ENCODE measurements at places on chromosomes 7 and 10.

DNA sequence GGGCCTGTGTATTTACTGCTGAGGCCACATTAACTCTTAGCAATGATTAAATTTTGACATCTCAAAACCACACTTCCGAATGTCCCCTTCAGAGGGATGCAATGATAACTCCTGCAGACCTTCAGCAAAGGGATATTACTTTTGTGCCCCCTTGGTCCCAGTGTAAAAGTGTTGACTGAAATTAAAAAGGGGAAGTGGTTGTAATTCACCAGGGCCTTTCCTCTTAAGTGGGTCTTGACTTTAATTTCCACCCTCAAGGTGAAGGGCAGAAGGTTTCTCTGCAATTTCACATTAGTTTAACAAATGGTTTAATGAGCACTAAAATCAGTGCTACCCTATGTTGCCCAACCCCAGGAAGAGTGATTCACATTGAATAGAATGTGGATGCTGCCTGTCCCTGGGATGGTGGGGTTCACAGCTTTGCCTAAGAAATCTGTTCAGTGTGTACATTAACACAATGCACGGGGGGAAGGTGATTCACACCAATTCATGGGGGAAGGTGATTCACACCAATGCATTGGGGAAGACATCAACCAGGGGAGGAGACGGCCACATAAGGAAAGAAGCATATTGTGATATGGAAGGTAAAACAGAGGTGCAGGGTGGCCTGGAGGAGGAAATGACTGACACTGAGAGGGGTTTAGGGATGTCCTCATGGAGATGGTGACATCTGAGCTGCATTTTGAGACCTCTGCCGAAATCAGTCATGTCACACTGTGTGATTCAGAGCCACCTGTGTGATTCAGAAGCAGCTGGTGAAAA lies 19.4 kb upstream of the TNS3 start:
- no peak for DNase-seq

DNA sequence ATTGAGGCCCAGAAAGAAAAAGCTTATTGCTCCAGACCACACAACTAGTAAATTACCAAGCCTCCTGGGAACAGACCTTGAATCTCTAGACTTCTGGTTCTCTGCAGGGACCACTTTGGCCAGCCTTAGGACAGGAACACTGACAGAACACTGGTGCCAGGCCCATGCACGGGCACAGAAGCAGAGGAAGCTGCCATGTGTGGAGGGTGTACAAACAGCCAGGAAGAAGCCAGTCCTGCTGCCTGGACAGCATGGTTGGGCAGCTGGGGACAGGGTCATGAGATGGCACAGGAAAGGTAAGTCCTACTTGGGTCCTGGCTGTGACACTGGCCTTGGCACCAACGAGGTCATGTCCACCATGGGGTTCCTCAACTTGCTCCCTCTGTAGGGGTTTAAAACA lies 19.2 kb downstream of the MMRN2 start:
- no peak for DNase-seq

GRCh38 chr7:135645296-135645904 lies 16.9 kb upstream of the STMP1 start:
- DNase-seq = peak; percentile 12

GRCh38 chr10:116882639-116883038 lies 33.3 kb downstream of the ENO4 start:
- DNase-seq = no peak

- peak; percentile 69 for DNase-seq
Observed at GRCh38 chr10:10782603-10783002, 235.1 kb upstream of the CELF2 start.

GRCh38 chr7:105655067-105655466 lies 73.8 kb upstream of the EFCAB10 start:
- peak; percentile 54 for DNase-seq
